ENCODE measurements at places on chromosomes 3 and 15.

GRCh38 chr3:44365952-44366351 lies 27.4 kb downstream of the TCAIM start:
- DNase-seq: no peak

DNA sequence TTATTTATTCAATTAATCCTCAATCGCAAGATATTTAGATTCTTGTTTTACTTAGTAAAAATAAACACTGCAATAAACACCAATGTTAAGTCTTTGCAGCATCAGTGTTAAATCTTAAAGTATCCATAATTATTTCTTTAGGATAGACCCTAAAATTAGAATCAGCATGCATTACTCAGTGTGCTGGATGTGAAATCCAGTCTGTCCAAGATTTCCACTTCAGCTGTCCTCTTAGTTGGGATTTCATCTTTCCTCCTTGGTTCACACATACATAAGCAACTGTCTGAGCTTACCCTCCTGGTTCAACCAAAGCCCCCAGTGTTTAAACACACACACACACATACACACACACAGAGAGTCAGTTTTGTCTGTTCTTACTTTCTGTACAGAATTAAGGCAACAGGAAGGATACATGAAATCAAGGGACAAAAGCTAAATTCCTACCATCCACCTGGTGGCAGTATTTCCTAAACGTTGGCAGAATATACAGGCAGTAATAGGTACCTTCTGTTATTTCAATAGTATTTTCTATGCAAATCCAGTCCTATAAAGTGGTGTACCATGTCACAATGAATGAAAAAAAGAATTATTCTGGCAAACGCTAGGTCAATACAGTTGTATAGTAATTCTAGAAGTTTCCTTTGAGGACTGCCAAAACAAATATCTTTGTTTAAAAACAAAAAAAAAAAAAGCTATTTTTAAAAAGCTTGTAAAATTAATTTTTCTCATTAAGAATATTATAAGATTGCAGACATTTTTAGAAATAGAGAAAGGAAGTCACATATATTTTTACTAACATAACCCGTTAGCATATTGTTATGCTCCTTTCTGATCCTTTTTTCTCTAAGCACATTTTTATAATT lies 27.3 kb upstream of the DMXL2 start:
- peak; percentile 57 for DNase-seq

- no peak for DNase-seq
These were observed 86.7 kb upstream of the LINGO1 start for GRCh38 chr15:77719450-77719849.

DNA sequence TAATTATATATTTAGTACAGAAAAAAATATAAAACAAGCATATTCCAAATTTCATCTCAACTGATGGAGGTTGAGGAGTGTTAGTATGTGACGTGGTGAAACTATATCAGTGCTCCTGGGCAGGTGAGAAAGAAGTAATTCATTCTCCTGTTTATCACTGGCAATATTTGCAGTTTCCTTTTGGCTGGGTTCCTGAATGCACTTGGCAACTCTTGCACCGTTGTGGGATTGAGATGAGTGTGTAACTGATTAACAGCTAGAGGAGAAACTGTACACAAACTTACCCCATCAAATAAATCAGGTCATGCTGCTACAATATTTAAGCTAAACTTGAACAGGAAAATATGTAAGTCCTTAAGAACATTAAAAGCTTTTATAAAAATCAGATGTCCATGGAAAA lies 2.1 kb upstream of the ATP13A4 start:
- DNase-seq: no peak

- no peak for DNase-seq
These were observed 24.8 kb upstream of the SLMAP start for GRCh38 chr3:57731311-57731710.

- DNase-seq: peak; percentile 59
These were observed 42.3 kb downstream of the KLHL6 start for GRCh38 chr3:183513046-183513706.
